Tibial artery (tissue), 4 donors: ENCODE measurements at places on chromosomes 11 and 22.
A peak's percentile ranks its signal among the peaks of the same experiment; 100 is the strongest.

GRCh38 chr11:92848578-92848977 is 120.9 kb upstream of the MTNR1B start:
- DNase-seq = no peak

- DNase-seq = no peak
Measured at GRCh38 chr22:49998718-49999062, 13.9 kb downstream of the IL17REL start.

DNA sequence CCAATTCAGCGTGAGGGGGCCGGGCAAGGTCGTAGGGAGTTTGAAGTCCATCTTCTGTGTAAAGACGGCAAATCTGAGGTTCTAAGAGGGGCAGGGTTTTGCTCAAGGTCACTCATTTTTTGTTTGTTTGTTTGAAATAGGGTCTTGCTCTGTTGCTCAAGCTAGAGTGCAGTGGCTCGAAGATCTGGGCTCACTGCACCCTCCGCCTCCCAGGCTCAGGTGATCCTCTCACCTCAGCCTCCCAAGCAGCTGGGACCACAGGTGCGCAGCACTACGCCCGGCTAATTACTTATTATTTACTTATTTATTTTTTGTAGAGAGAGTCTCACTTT is 355 bp upstream of the AP1B1 start:
- no peak for DNase-seq

DNA sequence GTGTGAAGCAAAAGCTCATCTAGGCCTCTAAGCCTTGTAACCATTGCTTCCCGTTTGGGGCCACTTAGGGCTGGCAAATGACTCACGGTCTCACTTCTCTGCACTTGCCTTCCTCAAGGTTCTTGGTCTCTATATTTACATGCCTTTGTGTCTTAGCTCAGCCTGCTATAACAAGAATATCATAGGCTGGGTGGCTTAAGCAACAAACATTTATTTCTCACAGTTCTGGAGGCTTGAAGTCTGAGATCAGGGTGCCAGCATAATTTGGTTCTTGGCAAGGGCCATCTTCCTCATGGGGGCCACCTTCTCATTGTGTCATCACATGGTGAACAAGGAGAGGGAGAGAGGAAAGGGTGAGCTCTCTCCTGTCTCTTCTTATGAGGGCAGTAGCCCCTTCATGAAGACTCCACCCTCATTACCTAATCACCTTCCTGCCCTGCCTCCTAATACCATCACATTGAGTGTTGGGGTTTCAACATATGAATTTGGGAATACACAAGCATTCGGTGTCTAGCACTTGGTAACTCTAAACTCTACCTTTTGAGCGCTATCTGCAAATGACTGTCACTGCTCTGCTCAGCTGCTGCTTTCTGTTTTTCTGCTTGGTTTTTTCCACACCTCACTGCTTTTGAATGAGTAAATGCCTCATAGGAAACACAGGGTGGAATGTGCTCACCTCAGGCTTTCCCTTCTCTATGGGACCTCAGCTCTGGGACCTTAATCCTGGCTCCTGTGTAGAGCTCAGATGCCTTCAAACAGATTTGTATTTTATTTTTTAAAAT is 16.2 kb upstream of the ME3 start:
- no peak for DNase-seq

GRCh38 chr11:112369374-112369773 is 108.7 kb upstream of the PLET1 start:
- DNase-seq = no peak

GRCh38 chr11:69840371-69841169 is 21.4 kb upstream of the FGF3 start:
- no peak for DNase-seq

DNA sequence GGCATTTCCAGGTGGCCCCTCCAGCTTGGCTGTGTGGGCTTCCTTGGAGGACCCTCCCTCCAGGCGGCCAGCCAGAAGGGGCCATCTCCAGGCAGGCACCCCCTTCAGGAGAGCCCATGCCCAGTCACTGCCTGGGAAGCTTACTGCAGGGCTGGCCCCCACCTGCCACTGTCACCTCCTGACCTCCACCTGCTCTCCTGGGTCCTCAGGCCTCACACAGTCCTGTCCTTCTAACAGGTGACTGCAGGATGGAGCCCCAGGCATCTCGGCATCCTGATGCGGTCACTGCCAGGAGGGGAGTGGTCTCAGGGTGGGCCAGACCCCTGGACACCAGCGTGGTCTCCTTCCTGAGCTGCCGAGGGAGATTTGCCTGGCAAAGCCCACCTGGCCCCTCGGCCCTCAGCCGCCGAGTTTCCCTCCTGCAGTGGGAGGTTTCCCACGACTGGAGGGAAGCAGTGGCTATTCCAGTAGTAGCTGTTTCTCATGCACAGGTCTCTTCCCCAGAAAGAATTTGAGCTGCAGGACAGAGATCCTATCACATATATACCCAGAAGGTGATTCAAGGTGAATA is 13.0 kb downstream of the TBX1 start:
- DNase-seq = no peak

DNA sequence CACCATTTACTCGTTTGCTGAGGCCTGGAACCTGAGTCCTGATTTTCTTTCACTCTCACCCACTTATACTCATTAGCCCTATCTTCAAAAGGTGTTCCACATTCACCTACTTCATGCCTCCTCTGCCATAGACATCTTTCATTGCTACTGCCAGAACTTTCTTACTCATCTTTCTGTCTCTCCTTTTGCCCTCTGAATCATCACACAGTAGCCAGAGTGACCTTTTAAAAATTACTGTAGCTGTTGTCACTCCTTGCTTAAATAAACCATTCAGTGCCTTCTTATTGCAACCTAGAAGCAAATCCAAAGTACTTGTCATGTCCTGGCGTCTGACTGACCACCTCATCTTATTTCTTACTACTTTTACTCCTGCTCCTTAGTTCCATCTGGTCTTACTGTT is 38.2 kb downstream of the ATXN10 start:
- DNase-seq = no peak

GRCh38 chr11:93000511-93001476 is 31.3 kb downstream of the MTNR1B start:
- DNase-seq = no peak

- no peak for DNase-seq
Measured at GRCh38 chr11:31875866-31876560, 64.9 kb upstream of the PAX6 start.

DNA sequence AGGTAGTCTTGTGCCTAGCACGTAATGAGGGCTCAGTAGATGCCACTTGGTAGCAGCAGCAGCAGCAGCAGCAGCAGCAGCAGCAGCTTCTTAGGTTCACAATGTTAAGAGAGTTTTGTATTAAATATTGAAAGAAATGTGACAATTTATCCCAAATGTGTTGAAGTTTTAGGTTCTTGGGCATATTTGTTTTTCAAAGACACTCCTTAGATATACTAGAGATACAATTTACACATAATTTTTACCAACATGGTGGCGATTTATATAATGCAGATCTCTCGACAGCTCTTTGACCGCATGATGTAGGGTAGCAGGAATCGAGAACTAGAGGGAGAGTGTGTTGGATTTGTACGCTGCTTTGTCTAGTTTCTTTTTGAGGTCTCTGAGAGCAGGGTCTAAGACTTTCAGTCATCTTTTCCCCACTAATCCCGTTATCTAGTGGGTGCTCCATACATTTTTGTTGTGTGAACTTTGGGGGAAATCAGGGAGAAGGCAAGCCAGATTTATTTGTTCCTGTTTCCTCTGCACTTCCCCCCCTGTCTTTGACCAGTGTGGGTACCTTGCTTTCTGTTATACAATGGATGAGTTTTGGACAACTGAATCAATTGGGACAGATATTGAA is 1.4 kb downstream of the FDX1 start:
- no peak for DNase-seq

DNA sequence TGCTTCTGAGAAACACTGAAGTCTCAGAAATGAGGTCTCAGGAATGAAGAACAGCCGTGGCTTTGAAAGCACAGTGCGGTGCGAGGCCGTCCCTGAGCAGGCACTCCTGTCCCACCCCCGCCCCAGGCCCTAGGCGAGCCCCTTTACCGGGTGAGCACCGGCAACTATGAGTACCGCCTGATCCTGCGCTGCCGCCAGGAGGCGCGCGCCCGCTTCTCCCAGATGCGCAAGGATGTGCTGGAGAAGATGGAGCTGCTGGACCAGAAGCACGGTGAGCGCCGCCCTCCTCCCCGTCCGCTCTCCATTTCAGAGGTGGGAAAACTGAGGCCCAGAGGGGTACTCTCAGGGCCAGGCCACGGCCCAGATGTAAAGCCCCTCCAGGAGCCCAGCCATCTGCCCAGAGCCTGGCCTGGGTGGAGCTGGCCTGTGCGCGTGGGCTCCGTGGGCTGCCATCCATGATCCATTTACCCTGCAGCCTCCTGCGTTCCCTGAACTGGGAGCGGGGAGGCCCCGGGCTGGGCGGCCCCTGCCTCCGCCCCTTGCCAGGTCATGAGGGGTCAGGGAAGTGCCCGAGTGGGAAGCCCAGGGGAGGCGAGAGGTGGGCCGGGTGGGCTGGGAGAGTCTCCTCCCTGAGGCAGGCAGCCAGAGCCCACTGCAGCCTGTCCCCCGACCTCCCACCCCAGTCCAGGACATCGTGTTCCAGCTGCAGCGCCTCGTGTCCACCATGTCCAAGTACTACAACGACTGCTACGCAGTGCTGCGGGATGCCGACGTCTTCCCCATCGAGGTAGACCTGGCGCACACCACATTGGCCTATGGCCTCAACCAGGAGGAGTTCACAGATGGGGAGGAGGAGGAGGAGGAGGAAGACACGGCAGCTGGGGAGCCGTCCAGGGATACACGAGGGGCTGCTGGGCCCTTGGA is 9.5 kb downstream of the SLC16A8 start:
- DNase-seq = no peak

- no peak for DNase-seq
Measured at GRCh38 chr11:30852091-30852490, 265.9 kb upstream of the MPPED2 start.

GRCh38 chr11:131327421-131327820 is 43.0 kb upstream of the NTM start:
- no peak for DNase-seq

- no peak for DNase-seq
Measured at GRCh38 chr11:73009972-73010371, 132.1 kb downstream of the FCHSD2 start.

- DNase-seq = peak; percentile 90
Measured at GRCh38 chr11:114197799-114198500, 98.2 kb upstream of the NNMT start.

DNA sequence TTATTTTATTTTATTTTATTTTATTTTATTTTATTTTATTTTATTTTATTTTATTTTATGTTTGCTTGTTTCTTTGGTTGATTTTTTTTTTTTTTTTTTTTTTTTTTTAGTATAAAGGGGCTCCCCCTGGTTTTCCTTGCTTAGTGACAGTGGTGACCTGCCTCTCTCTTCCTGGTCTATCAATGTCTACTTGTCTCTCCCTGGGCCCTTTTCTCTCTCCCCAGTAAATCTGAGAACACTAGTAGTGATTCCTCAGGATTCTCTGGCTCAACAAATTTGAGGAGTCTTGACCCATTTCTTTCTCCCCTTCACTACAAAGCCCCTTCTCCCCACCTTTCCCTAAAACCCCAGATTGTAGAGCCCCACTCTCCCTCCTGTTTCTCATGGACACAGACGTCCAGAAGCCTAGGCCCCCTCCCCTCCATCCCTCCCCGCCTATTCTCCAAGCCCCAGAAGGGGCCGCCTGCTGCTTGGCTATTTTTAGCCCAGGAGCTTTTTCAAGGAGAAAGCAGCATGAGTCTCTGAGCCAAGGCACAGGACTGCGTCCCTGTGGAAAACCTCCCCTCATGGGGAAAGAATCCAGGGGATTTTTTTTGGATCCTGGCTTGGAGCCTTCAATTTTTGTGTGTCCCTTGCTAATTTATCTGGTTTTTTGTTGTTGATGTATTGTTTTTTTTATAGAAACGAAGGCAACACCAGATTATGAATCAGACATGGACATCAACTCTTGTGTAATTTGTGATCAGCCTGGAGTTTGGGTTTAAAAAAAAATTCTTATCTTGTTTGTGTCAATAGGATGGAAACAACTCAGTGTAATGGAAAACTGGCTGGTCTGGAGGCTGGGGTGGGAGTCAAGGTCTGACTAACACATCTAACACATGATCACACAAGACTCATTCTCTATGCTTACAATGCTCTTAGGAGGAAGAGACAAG is 17.5 kb upstream of the ACCSL start:
- DNase-seq = peak; percentile 82

DNA sequence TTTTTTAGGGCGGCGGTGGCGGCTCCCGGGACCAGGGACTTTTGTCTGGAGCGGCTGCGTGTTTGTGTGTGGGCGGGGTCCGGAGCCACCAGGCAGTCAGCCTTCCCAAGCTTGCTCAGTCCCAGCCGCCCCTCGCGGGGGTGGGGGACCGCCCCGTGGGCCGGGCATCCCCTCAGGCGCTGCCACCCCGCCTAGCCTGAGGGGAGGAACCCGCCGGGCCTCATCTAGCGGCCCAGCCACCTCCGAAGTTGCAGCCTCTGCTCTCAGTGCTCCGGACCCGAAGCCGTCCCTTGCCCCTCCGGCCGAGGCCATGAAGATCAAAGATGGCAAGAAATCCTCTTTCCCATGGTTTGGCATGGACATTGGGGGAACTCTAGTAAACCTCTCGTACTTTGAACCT is 235.2 kb downstream of the OR4C45 start:
- no peak for DNase-seq

- DNase-seq = no peak
Measured at GRCh38 chr11:123213307-123213771, 18.3 kb upstream of the CLMP start.

- peak; percentile 17 for DNase-seq
Measured at GRCh38 chr22:23063539-23064380, 6.6 kb upstream of the GNAZ start.

DNA sequence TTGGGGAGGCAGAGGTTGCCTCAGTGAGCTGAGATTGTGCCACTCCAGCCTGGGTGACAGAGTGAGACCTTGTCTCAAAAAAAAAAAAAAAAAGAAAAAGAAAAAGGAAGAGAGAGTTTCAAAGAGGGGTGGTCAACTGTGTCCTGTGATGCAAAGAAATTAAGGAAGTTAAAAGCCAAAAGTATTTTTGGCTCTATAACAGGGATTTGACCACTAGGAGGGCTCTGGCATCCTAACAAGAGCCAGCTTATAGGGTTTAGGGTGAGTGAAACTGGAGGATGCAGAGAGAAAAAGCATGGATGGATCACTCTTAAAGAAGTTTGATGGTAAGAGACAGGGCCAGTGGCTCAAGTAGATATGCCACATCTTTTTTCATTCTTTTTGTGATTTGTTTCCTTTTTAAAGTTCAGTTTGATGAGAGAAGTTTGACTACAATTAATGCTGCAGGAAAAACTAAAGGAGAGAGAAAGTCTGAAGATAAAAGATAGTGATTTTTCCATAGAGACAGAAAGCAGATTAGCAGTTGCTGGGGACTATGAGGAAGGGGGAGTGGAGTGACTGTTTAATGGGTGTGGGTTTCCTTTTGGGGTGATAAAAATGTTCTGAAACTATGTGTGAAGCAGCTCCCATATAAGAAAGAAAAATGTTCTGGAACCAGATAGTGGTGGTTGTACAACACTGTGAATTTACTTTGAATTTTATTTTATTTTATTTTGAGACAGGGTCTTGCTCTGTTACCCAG is 11.1 kb upstream of the MICAL2 start:
- no peak for DNase-seq

- no peak for DNase-seq
Measured at GRCh38 chr11:47071791-47072261, 104.9 kb downstream of the ARFGAP2 start.
